Kidney epithelial cell (primary cell): ENCODE measurements at places on chromosomes 13 and 19. TPM values are rescaled to one million over a fixed set of nuclear protein-coding genes. Genes with fewer than 3 reads are reported as not detected.

Gene CD209
- total RNA-seq, result 0.04 and 0.07 TPM in 2 replicates

Gene TNNI3
- 2.7 and 4.7 TPM in 2 replicates for total RNA-seq

Gene ITGBL1
- total RNA-seq, result 0.21 and 0.82 TPM in 2 replicates

Gene PSG7
- total RNA-seq, result not detected in 2 replicates

Gene CACNA1A
- total RNA-seq, result 0.29 and 0.41 TPM in 2 replicates

Gene MEIS3
- total RNA-seq, result 2.3 and 8.6 TPM in 2 replicates

Gene PSG5
- 0.34 and 0.96 TPM in 2 replicates for total RNA-seq

GRCh38 chr13:32737111-32737571, 150.9 kb downstream of the PDS5B start:
- no peak for DNase-seq

DNA sequence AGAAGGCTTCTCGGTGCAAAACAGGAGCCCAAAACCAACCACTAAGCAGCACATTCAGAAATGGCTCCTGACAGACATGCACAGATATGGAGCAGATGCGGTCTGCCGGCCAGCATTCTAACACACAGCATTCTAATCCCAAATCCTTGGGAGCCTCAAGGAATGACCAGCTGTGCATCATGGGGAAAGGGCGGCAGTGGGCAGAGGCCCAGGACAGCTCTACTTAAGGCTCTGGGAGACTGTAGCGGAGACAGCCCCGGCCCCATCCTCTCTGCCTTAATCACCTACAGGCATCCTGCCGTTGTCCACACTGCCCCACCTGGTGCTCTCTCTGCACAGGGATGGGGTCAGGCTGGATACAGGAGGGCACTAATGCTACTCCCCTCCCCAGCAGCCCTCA, 1016.0 kb downstream of the UQCRFS1 start:
- no peak for DNase-seq

DNA sequence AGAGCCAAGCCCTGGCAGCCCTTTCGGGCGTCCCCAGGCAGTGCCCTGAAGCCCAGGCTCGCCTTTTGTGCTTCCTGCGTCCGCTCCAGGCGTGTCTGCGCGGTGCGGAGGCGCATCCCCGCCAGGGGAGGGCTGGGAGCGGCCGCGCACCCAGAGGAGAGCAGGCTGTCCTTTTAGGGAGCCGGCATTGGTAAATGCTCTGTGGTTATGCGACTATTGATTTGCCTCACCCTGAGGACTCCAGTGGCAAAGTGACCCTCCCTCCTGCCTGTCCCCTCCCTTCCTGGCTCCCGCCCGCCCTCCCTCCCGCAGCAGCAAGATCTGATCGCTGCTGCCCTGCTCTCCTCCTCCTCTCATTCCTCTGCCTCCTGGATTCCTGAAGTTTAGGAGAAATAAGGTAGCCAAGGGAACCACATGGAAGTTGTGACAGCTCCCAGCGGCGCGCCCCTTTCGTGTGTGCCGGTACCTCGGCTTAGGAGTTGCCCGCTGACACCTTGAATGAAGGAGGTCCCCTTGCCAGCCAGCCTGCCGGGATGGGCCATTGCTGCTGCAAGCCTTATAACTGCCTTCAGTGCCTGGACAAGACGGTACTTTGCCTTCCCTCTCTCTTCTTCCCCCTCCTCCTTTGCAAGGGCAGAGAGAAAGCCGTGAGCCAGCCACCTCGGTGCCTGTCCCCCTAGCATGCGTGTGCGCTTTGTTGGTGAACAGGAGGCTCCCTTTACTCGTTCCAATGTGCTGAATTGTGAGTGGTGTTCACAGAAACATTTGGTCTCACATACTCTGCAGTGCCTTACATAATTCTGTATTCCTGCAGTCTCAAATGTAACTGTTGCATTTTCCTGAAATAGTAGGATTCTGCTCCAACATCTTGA, 166.9 kb downstream of the SLC7A1 start:
- no peak for DNase-seq

- DNase-seq, result no peak
These were observed 19.9 kb downstream of the NWD1 start for GRCh38 chr19:16739546-16739945.

GRCh38 chr13:19061278-19061677, 120.3 kb downstream of the TUBA3C start:
- DNase-seq, result no peak

DNA sequence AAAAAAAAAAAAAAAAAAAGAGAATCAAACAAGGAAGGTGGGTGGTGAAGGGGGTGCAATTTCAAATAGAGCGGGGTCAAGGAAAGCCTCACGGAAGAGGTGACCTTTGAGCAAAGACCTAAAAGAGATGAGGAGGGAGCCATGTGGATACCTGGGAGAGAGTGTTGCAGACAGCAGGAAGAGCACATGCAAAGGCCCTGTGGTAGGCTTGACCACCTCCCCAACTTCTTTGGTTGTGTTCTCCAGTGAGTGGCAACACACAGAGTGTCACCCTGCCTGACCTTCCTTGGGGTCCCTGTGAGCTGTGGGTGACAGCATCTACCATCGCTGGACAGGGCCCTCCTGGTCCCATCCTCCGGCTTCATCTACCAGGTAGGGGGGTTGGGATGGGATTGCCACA, 11.4 kb downstream of the PALM3 start:
- no peak for DNase-seq

DNA sequence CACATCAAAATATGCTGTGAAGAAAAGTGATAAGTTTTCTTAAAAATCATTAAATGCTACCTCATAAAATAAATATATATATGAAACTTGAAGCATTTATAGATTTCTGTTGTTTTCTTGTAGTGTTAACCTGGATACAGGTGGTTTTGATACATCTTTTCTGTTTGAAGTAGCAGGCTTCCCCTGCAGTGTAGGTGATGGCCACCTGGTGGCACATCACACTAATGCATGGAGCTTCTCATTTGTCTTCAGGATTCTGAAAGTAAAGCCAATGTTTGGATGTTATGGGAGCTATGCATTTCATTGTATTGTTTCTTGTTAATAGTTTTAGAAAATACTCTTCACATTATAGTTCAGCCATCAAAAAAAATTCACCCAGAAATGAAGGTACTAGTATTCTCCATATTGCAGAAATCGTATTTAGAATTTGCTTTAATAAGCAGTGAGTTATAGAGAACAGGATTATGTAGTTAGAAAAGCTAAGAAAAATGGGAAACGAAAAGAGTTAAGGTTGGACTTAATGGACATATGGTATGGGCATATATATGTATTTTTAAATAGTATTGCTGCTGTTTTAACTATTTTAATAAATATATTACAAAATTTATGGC, 18.7 kb downstream of the GPR180 start:
- no peak for DNase-seq

- DNase-seq, result no peak
These were observed 317.4 kb downstream of the NALCN start for GRCh38 chr13:101098873-101099272.

DNA sequence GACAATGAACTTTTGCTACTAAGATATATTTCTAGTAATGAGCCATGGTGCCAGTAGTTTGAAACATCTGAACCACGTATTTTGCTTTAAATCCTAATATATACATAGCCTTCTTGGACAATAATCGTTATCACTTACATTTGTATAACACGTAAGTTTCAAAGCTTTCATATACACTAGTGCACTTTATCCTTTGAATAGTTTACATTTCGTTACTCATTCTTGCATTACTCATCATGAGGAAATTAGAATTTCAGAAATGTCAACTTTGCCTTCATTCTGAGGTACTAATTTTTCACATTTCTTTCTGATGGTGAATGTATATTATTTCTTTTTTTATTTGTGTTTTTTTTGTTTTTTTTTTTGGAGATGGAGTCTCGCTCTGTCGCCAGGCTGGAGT, 5.8 kb downstream of the KBTBD7 start:
- no peak for DNase-seq

GRCh38 chr13:60646620-60647019, 249.6 kb downstream of the TDRD3 start:
- no peak for DNase-seq

GRCh38 chr19:17128403-17128802, 52.8 kb downstream of the MYO9B start:
- no peak for DNase-seq

DNA sequence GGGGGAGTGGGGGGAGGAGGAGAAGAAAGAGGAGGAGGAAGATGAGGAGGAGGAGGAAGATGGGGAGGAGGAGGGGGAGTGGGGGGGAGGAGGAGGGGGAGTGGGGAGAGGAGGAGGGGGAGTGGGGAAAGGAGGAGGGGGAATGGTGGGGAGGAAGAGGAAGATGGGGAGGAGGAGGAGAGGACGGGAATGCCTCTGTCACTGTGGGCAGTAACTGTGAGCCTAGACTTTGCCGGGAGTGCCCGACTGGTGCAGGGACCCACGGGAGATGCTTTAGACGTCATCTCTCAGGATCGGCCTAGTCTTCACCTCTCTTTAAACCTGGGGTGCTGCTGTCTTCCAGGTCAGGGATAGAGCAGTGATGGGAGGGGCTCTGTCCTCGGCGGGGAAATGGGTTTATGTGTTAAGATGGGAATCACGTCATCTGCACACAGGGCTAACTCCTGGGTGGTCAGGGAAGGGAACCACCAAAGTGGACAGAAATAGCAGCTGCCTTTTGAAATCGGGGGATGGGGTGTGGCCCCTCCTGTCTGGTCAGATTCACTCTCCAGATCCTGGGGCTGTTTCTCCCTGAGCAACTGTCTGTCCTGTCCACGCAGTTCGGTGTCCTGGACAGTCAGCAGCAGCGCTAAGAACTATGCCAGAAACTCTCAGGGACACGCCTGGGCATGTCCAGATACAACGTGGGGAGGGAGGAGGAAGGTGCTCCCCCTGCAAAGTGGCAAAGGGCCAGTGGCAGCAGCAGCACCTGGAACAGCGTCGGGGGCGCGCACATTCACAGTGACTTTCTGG, 26.9 kb downstream of the GAS6 start:
- DNase-seq, result no peak

DNA sequence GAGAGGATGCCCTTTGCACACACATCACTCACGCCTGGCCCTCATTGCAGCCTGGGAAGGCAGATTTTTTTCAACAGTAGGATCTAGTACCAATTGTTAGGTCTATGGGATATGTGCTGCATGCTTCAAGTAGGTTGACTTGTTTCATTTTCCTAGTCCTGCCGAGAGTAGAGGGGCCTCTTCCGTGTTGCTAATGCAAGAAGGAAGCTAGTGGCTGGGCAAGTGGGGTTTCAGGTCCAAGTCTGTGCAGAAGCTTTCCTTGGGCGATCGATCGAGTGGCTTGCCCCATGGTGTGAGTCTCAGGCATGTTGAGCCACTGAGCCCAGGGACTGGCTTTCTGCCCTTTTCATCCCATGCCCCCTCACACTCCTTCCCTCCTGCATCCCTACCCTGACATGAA, 13.7 kb downstream of the ILF3 start:
- no peak for DNase-seq

GRCh38 chr13:66528944-66529576, 701.1 kb downstream of the PCDH9 start:
- DNase-seq, result no peak

DNA sequence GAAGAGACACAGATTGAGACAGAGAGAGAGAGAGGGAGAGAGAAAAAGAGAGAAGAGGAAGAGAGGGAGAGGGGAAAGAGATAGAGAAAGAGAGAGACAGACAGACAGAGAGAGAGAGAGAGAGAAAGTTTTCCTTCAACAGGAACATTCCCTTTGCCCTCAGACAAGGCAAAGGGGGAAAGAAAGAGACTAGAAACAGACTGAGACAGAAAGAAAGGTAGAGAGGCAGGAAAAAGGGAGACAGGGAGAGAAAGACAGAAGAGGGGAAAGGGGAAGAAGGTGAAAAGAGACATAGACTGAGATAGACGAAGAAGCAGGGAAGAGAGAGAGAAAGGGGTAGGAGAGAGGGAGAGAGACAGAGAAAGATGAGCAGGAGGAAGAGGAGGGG, 18.5 kb upstream of the ZNF175 start:
- DNase-seq, result no peak

GRCh38 chr19:46802152-46802551, 13.8 kb upstream of the SLC1A5 start:
- no peak for DNase-seq
